ENCODE measurements at places on chromosomes 13 and 19.

GRCh38 chr13:22077764-22078163, 406.9 kb downstream of the FGF9 start:
- no peak for DNase-seq

DNA sequence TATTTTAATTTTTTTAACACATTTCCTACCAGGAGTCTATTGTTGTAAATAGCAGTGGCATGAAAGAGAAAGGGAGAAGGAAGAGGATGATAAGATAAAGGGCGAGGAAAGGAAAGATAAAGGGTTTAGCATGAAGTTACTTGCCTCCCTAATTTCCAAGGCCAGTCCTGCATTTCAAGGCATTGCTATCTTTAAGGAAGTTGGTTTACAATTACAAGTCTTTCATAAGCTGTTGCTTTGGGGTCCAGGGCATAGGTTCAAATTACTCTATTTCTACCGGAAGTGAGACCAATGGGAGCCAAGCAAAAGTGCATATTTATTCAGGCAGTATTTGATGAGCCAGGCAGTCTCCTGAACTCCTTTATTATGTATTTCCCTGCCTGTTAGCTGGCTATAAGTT, 27.7 kb upstream of the UBL3 start:
- DNase-seq = no peak

DNA sequence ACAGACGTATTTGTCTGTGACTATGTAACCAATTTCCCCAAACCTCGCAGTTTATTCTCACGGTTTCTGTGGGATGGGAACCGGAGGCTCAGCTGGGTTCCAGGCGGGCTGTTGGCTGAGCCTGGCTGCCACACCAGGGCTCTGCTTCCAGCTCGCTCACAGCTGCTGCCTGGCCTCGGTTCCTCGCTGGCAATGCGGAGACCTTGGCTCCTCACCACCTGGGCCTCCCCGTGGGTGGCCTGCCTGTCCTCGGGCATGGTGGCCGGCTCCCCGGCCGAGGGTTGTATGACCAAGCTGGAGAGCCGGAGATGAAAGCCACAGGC, 218.9 kb upstream of the MAB21L1 start:
- no peak for DNase-seq

GRCh38 chr19:28640506-28640905, 572.4 kb downstream of the UQCRFS1 start:
- DNase-seq = no peak

DNA sequence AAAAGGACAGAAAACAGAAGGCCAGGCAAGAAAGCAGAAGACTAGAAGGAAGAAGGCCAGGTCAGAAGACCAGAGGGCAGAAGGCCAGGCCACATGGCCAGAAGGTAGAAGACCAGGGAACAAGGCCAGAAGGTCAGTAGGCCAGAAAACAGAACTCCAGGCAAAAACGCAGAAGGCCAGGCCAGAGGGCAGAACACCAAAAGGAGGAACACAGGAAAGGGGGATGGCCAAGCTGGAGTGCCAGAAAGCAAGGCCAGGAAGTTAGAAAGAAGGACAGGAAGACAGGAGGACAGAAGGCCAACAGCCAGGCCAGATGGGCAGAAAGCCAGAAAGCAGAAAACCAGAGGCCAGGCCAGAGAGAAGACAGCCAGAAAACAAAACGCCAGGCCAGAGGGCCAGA, 185.4 kb downstream of the TUBA3C start:
- no peak for DNase-seq

- DNase-seq = no peak
Measured at GRCh38 chr13:24511816-24512196, 772 bp downstream of the PARP4 start.

DNA sequence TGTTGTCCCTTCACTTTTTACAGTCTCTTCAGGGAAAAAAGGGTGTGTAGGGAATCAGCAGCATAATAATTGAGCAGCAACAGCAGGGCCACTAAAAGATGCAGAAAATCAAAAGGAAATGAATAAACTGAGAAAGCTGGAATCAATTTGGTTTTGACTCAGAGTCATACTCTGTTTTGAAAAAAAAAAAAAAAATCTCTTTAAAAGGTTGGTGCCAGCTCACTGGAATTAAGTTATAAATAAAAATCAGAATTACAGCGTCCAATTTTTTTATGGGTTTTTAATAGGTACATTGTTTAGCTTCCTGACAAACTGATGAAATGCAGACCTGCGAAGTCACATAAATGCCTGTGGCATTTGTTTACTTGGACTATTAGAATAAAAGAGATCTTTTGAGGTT, 231.9 kb downstream of the COG6 start:
- DNase-seq = no peak

- DNase-seq = no peak
Measured at GRCh38 chr13:81498969-81499368, 1158.0 kb upstream of the SPRY2 start.

DNA sequence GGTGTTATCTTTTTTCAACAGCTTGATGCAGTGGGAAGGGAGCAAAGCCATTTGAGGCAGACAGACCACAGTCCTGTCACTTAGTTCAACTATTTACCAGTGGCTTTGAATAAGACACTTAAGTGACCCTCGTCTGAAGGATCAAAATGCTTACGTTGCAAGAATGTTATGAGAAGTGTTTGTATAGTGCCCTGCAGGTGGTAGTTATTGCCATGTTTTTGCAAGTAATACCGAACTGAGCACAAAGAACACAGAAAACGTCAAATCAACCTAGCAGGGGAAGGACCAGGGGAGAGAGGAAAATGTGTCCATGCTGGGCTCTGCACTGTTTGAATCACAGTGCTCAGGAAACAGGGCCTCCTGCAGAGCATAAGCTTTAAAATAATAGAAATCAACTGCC, 2.8 kb downstream of the SOHLH2 start:
- no peak for DNase-seq

GRCh38 chr19:18418483-18419194, 559 bp upstream of the SSBP4 start:
- DNase-seq = no peak

Measured in activated CD4-positive, alpha-beta T cell treated with anti-CD3 and anti-CD28 coated beads, Interleukin-2, amount 50 U/mL, for 4 hours (primary cell).